ENCODE measurements at places on chromosomes 2 and 18.
A peak's percentile ranks its signal among the peaks of the same experiment; 100 is the strongest.

GRCh38 chr2:36704475-36705150 is 8.1 kb downstream of the VIT start:
- no peak for DNase-seq

GRCh38 chr2:143907801-143908200 is 612.1 kb downstream of the ZEB2 start:
- no peak for DNase-seq

DNA sequence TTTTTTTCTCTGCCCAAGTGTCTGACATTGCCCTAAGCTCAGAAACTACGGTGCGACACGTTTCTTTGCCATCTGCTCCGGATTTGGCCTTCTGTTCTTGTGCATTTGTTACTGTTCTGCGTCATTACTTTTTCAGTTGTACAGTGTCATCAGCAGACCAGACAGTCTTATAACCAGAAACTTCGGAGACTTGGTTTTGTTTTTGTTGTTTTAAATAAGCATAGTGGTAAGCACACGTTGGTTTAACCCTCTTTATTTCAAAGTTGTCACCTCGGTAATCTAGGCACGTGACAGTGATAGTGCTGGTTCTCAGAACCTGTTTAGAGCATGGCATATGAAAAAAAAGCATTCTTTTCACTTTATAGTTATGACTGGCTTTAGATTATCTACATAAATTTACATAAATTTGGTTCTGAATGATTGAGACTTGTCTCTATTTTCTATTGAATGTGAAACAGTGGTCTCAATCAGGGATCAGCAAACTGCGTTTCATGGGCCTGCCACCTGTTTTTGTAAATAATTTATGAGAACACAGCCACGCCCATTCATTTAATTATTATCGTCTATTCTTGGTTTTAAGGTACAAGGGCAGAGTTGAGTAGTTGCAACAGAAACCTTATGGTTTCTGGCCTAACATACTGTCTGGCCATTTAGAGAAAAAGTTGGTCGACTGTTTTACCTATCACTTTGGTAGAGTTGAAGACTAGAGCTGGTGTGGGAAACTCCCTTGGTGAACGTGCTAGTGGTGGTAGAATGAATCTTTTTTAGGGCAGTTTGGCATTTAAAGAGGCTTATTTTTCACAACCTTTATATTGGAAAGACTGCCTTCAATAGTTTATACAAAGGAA is 106.5 kb downstream of the ZNF532 start:
- DNase-seq, result no peak

- no peak for DNase-seq
Observed at GRCh38 chr18:8252371-8252770, 356.9 kb upstream of the RAB12 start.

GRCh38 chr2:160674146-160674750 is 180.6 kb upstream of the RBMS1 start:
- no peak for DNase-seq

DNA sequence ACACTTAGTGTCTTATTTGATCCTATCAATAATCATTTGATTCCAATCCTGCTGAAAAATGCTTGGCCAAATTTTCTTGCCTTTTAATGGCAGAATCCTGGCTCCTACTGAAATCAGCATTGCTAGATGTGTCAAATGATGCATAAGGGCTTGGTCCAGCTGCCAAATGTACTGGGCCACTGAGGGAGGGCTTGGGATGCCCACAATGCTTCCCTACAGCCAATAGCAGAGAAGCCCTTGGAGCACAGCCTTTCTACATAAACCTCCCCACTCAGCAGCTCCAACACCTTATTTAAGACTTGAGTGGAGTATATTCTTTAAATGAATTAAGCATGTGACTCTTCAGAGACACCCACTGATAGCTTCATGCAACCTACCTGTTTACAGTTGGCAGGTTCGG is 3.6 kb downstream of the ALK start:
- no peak for DNase-seq

- no peak for DNase-seq
Observed at GRCh38 chr2:6933911-6934310, 16.7 kb downstream of the RNF144A start.

DNA sequence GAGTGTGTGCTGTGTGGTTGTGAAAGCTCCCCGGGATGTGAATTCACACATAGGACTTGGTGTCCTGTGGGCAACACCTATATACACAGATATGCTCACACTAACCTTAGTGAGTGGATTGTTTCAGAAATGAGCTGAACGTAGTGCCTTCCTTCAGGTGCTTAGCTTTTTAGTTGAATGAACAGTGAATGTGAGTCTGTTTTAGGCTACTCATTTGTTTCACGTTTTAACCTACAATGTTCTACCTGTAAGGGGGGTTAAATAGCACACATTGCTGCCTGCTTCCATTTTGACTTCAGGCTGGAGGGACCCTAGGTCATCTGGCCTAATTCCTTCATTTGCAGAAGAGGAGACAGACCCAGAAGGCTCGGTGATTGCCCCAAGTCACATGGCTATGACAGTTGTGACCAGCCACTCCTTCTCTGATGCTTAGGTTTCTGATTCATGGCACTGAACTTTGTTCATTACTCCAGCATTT is 1.0 kb downstream of the PLEK start:
- peak; percentile 48 for DNase-seq

- no peak for DNase-seq
Observed at GRCh38 chr2:44684559-44684958, 256.9 kb upstream of the SIX3 start.

DNA sequence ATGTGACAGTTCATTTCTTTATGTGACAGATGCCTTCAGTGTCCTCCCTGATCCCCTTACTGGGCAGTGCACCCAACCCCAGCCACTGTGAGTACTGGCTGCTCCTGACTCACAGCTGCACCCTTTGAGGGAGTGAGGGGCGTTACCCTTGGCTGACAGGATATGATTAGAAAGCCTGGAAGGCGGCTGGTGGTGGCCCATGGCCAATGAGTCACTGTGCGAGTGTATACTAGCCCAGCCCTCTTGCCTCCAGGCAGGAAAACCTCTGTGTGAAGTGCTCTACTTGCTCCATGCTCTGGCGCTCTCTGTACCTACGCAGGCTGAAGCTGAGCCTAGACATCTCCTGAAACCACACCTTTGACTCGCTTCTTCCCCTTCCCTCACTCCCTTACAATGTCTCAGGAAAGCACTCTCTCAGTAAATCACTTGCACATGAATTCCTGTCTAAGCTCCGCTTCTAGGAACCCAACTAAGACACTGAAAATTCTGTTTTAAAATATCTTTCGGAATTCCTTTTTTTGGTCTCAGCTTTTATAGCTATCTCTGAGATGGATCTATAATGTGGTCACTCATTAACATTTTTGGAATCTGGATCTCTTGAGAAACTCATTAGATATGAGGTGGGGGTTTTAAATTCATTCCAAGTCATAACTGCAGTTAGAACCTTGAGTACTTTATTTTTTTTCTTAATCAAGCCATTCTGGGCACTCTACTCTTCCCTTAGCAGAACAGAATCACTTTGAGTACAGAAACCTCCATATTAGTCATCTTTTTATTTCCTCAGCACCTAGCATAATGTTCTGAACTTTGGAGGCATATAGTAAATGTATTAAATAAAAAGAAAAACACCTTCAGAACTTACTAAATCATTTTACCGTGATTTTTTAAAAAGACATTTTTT is 25.3 kb upstream of the STAM2 start:
- no peak for DNase-seq

GRCh38 chr2:9554921-9555296 is 721 bp downstream of the ADAM17 start:
- DNase-seq, result peak; percentile 17

- DNase-seq, result no peak
Observed at GRCh38 chr2:16718576-16719484, 53.2 kb upstream of the CYRIA start.

DNA sequence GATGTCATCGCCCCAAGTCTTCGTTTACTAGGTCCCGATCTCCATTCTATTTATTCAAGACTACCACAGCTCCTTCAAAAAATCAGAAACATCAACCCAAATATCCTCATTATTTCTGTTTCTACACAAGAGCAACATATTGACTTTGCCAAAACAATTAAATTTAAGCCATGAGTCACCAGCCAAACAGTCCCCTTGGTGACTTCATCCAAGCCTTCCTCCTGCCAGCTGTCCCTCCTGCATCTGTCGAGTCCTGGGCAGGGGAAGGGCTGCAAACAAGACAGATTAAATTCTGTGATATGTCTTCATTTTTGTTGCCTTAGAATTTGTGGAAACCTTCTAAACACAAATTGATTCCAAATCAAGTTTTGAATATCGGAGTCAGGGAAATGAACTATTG is 110.3 kb downstream of the SP3 start:
- no peak for DNase-seq

- DNase-seq, result no peak
Observed at GRCh38 chr2:34825686-34826085, 1226.6 kb upstream of the FAM98A start.

DNA sequence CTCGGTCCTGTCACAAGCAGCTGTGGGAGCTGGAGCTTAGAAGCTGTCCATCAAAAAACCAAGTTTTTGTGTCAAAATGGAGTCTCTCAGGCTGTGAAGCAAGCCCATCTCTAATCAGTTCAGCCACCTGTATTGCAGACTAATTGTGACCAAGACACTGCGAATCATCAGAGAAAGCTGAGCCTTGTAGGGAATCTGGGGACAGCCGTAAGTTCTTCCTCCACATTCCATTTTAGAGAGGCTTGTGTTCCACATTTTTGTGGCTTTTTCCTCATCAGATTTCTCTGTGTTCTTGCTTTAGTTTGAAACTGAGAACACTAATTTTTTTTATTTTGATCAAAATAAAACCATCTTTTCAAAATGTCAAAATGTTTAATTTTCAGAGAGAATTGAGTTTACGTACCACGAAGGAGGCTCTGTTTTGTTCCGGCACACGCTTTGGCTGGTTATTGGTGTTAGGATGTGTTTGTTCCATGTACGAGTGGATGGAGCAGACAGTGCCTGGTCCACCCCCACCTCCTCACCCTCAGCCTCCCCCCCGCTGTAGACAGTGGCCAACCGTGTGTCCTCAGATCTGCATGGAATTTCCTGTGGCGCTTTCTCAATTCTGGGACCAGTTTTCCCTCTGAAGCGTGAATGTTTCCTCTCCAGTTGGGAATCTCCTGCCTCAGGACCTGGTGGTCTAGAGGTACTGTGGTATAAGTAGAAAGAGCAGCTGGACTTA is 140.8 kb downstream of the AGAP1 start:
- DNase-seq, result no peak

DNA sequence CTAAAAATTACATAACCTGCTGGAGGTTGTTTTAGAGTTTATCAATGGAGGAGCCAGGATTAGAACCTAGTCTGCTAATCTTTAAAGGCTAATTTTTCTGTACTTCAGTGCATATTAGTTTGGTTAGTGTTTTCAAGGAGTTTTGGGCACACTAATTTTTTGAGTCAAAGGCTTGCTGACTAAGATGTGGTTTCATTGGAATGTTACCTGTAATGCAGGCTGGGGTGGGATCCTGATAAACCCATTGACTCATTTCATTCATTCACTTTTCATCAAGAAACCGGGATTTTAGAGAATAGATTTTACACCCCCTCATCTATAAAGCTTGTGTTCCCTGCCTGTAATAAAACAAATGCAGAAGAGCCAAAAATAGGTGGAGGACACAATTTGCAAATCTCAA is 91.9 kb upstream of the IL1R2 start:
- DNase-seq, result no peak

DNA sequence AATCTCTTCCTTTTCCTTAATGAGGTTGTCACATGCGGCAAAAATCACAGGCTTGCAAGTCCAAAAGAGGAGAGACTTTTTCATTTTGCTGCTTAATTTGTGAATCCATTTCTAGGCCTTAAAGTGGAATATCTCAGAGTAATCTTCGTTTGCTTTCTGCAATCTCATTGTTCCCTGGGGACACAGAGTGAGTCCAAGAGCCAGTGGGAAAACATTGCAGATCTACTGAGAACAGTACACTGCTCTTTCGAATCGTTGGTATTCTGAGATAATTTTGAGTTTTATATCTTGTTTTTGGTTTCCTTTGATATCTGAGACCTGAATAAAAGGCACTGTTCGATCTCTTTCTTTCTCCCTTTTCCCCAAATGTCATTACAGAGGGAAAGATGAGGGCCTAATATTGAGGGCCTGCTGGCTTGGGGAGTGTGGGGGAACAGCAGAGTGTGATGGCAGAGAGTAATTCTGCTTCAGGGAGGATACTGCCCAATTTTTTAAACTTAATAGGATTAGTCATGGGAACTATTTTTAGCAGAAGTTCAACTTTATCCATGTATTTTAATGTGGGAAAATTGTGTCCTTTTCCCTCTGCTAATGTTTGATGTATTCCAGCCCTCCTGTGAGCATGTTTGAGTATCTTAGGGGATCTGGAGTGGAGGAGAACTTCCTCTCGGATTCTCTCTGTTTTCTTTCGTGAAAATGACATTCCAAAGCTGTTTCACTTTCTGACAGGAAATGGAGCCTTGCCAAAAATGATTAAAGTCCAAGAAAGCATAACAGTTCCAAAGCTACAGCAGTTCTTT is 418.2 kb upstream of the ZEB2 start:
- DNase-seq, result no peak

- DNase-seq, result no peak
Observed at GRCh38 chr2:31122133-31122532, 16.1 kb downstream of the GALNT14 start.

GRCh38 chr2:73297151-73297559 is 3.8 kb upstream of the EGR4 start:
- DNase-seq, result no peak

GRCh38 chr2:156708051-156708450 is 271.9 kb downstream of the GPD2 start:
- DNase-seq, result no peak

DNA sequence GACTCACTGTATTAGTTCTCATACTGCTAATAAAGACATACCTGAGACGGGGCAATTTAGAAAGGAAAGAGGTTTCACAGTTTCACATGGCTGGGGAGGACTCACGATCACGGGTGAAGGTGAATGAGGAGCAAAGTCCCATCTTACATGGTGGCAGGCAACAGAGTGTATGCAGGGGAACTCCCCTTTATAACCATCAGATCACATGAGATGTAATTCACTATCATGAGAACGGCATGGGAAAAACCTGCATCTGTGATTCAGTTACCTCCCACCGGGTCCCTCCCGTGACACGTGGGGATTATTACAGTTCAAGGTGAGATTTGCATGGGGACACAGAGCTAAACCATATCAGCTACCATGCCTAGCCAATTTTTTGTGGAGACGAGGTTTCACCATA is 168.2 kb downstream of the NEDD4L start:
- DNase-seq, result no peak

DNA sequence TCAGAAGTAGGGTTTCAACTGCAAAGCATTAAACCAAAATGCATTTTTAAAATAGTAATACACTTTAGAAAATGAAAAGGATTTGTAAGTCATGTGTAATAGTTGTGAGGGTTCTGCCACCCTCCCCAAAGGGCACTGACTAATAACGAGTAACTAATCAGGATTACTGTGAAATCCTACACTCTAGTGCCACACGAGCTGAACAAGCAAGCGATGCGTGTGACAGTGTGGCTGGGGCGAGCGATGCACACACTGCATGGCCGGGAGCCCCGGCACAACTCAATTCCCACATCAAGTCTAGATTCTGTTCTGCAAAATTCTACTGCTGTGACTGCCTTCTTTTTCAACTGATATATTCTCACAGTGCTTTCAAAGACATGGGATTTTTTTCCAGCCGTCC is 156.4 kb downstream of the SEPTIN10 start:
- no peak for DNase-seq

Data from CD4-positive, alpha-beta T cell treated with Interferon gamma for 1 hour (primary cell).